Activated CD4-positive, alpha-beta T cell treated with anti-CD3 and anti-CD28 coated beads for 36 hours (primary cell): ENCODE measurements at places on chromosomes 7 and 10. TPM values are rescaled to one million over a fixed set of nuclear protein-coding genes. Genes with fewer than 3 reads are reported as not detected.
A peak's percentile ranks its signal among the peaks of the same experiment; 100 is the strongest.

ANKRD30A gene
- total RNA-seq, result not detected

CDC14C gene
- total RNA-seq, result not detected

ASAH2 gene
- total RNA-seq, result 0.05 TPM

RGR gene
- not detected for total RNA-seq

GPR37 gene
- not detected for total RNA-seq

DNA sequence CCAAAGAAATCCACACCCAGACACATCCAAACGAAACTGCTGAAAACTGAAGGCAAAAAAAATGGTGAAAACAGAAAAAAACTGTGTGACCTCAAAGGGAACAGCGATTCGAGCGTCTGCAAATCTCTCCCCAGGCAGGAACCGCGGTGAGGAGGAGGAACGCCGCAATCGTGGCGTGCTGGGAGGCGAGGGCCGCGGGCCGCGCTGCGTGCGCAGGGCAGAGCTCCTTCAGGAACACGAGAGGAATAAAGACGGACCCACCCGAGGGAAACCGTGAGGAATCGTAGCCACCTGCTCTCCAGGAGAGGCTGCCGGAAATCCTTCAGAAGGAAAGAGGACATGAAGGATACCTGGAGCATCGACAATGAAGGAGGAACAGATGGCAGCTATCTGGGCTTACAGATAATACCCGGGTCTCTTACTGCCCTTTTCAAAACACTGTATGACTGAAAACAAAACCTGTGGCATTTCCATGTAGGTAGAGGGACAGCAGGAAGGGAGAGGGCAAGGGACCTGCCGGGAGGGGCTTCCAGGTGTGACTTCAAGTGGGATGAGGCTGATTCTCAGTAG lies 266.0 kb downstream of the MAD1L1 start:
- DNase-seq, result no peak

DNA sequence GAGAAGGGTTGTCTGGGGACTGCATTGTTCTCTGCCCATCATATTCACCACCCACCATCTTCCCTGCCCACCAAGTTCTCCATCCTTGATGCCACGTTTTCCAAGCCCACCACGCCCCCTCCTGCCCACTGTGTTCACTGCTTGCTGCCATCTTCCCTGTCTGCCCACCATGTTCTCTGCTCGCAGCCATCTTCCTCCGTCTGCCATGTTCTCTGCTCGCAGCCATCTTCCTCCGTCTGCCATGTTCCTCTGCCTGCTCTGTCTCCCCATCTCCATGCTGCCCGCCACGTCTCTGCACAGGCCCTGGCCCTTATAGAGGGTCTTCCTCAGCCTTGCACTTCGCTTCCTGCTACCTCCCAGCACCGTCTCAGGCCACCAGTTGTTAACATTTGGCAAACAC lies 30.0 kb upstream of the ZNF32 start:
- DNase-seq, result no peak

DNA sequence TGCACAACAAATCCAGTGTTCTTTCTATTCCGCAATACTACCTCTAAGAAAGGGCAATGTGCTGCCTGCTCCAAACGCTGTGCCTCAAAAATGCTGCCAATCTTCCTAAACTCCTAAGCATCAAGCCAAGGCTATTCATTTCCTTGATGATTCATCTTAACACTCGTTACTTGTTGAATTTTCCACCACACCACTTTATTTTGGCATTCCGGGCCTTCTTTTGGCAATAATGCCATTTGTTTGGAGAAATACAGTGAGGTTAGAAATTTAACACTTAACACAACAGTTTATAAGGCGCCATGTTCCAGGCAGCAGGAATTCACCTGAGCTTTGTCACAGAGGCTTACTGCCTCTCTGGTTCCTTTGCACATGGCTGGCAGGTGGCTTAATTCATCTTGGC lies 82.6 kb upstream of the ABCB5 start:
- DNase-seq, result no peak

- peak; percentile 19 for DNase-seq
Measured at GRCh38 chr10:61733358-61733940, 70.7 kb downstream of the CABCOCO1 start.

DNA sequence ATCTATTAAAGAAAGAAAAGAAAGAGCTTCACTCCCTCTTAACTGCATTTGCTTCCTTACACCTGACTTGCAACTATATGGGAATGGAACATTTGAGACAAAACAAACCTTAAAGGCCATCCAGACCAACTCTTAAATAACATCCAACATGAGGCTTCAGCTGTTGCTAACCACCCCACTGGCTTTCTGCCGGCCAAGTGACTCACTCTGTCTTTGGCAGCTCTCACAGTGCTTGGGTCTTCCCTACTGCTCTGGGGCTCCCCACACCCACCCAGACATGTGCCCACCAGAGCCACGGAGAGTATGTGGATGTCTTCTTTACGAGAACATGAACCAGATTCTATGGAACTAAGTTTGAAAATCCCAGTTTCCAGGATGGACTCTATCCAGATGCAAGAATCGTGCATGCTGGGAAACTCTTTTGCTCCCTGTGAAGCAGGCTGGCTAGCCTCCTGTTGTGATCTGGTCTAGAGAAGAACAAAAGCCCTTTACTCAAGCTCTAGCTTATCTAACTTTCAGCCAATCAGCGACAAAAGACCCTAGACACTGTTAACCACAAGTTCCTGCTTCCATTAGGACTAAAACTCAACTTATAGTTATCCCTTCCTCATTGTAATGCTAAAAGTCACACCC lies 245.7 kb downstream of the TCERG1L start:
- DNase-seq, result no peak

GRCh38 chr7:124387056-124387455 lies 354.2 kb upstream of the TMEM229A start:
- DNase-seq, result no peak

DNA sequence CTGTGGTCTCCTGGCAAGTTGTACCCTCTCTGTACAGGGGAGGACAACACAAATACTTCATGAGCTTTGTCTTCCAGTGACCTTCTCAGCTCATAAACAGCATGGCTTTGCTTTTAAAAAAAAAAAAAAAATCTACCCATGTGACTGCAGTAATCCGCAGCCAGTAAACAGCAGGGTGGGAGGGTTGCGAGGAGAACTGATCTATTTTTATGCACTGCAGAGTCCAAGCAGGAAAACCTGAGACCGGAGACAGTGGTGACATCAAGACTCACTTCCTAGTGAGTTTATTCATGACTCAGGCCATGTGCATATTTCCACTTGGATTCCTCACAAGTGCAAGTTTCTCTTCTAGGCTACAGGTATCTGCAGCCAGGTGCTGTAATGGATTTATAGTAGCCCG lies 127.9 kb downstream of the NRF1 start:
- DNase-seq, result no peak

GRCh38 chr10:29205787-29206186 lies 83.1 kb upstream of the LYZL1 start:
- DNase-seq, result no peak

GRCh38 chr7:17159500-17160037 lies 138.9 kb upstream of the AHR start:
- peak; percentile 24 for DNase-seq

GRCh38 chr10:19811540-19811939 lies 4.7 kb upstream of the PLXDC2 start:
- DNase-seq, result no peak

DNA sequence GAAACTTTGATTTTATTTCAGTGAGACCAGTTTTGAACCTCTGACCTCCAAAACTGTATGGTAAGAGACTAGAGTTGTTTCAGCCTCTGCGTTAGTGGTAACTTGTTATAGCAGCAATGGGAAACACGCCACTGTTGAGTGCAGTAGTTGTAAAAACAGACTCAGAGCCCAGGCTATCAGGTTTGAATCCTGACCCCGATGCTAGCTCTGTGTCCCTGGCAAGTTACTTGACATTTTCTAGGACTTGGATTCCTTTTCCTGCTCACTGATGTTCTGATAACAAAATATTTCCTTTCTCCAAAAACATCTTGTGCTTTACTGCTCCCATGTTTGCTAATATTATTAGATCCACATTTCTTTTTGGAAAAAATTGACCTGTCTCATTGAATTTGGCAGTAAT lies 131.0 kb downstream of the PLXDC2 start:
- no peak for DNase-seq

GRCh38 chr7:32658467-32658869 lies 163.2 kb downstream of the AVL9 start:
- no peak for DNase-seq

DNA sequence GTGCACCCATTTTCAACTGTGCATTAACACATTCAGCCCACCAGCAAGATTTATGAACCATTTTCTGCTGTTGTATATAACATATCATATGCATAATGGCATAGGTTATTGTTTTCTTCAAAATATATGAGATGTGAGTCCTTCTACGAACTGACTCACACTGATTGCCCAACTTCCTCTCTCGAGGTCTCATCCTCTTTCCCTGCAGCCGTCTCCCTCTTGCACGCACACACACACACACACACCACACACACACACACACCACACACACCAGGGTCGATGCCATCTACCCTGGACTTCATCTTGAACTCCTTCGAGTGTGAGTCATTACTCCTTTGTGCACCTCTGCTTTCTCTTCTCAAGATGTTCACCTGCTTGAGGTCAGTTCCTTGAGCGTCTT lies 36.7 kb downstream of the EGFR start:
- DNase-seq, result no peak
